ENCODE measurements at places on chromosomes 2 and 18.

- DNase-seq = no peak
Measured at GRCh38 chr2:130790312-130790711, 35.0 kb downstream of the AMER3 start.

GRCh38 chr2:85096616-85097015, 36.6 kb upstream of the TCF7L1 start:
- DNase-seq = no peak

DNA sequence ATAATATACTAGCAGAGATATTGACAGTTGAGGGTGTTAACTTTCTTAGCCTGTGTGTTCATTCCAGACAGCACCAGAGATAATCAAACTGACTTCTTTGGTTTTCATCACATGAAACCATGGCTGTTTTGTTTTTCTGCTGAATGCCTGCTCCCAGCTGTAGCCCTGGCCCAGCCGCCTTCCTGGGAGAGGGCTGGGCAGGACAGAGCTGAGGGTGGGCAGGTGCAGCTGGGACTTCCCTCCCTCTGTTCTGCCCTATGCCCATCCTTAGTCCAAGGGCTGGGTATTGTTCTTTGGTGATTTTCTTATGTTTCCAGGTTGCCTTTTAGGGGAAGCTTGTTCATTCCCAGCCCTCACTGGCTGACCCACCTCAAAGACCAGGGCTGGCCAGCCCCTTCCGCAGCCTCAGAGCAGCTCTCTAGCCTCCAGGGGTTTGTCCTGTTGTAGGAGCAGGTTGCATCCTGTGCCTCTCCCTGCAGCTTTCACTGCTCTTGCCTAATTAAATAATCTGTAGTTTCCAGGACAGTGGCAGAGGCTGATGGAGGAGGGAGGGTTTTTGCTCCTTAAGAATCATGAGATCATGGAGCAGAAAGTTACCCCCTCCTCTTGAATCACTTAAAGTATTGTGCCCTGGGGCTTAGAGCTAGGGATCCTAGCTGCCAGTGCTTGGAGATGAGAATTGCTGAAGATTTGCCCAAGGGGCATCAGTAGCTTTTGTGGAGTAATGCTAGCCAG, 61.4 kb downstream of the MTCL1 start:
- no peak for DNase-seq

DNA sequence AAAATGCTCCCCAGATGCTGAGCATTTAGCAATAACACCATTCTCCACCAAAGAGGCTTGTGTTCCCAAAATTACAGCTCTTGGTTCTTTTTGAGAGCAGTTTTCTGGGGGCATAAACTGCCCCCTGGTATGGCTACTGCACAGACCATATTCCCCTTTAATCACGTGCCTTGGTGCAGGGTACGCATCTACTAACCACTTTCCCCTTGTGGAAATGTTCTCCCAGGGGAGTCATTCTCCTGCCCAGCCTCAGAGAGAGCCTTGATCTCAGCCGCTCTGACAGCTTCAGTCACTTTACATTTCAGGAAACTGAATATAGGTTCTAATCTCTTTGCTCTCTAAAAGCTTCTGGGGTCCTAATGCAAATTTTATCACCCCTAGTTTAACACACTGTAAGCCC, 44.7 kb upstream of the EML6 start:
- DNase-seq = no peak

GRCh38 chr18:23131693-23132319, 3.5 kb upstream of the CABLES1 start:
- peak; percentile 83 for DNase-seq

- DNase-seq = no peak
Measured at GRCh38 chr2:230762317-230762896, 49.8 kb downstream of the CAB39 start.

DNA sequence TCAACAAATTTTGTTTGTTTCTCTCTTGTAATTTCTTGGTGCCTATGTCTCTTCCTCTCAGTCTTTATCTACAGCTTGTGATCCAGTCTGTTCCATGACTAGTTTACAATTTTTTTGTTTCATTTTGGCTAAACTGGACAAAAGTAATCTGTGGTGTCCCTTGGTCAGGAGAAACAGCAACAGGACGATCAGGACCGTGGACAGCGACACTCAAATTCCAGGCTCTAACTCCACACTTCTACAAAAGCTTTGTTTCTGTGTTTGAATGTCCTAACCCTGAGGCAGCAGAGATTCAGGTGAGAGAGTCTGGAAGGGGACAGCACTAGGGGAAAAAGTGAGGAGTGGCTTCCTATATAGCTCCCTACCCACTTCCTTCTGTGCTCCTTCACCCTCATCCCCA, 593.3 kb upstream of the FANCL start:
- peak; percentile 23 for DNase-seq

DNA sequence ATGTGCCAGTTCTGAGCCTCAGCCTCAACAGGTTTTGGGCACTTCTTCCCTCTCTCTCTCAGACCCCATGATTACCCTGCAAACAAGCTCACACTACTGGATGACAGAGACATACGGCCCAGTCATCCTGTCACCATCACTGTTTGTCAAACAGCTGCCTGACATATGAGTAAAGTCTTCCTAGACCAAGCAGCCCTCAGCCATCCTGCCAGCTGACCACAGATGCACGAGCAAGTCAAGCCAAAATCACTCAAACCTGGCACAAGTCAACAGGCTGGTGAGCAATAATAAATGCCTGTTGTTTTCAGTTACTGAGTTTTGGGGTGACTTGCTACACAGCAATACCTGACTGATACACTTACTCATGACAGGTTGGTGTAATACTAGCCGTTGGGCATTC, 75.5 kb upstream of the KLF7 start:
- DNase-seq = no peak

DNA sequence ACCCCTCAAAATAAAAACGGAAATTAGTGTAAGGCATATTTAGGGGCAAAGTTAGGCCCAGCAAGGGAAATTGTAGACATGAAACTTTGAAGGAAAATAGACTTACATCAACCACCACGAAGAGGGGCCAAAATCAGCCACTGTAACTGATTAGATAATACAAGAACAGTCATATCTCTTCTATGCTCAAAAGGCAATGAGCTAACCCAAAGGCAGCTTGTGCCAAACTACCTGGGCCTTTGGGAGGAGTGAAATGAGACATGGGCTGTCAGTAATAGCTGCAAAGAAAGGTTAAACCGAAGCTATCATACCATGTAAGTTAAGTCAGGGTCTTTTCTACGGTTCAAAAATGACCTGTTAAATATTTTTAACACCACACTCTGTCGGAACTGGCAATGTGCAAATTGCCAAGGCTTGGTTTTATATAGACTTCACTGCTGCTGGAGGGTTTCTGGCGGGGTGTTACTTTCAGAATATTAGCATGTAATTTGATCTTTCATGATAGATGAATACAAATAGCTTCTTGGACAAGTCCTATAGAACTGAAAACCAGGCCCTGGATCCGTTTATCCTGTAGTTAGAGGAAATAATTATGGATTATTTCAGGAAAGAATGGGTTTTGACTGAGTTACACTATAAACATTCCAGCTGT, 69.6 kb downstream of the ACVR1 start:
- DNase-seq = no peak

- DNase-seq = no peak
Measured at GRCh38 chr2:40516604-40517003, 64.7 kb upstream of the SLC8A1 start.

DNA sequence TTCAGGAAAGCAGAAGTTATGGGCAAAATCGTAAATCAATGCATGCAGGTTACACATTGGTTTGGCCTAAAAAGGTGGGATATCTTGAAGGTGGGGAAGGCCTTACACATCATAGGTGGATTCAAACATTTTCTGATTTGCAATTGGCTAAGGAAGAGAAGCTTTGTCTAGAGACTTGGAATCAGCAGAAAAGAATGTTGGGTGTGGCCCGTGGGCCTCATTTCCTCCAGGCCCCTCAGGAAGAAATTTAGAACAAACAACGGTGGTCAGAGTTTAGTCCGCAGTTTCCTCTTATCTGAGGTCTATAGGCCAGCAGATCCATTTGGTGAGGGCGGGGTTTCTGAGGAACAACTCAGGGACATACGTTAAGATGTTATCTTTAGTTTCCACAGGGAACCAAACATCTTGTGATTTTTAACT, 50.9 kb upstream of the AFF3 start:
- no peak for DNase-seq

- DNase-seq = peak; percentile 33
Measured at GRCh38 chr2:232900811-232901735, 31.0 kb downstream of the SNORC start.

GRCh38 chr2:235005023-235005422, 53.2 kb downstream of the SH3BP4 start:
- no peak for DNase-seq

GRCh38 chr2:46298272-46298521, 990 bp downstream of the EPAS1 start:
- no peak for DNase-seq

- DNase-seq = no peak
Measured at GRCh38 chr2:159226608-159227385, 59.7 kb downstream of the WDSUB1 start.

DNA sequence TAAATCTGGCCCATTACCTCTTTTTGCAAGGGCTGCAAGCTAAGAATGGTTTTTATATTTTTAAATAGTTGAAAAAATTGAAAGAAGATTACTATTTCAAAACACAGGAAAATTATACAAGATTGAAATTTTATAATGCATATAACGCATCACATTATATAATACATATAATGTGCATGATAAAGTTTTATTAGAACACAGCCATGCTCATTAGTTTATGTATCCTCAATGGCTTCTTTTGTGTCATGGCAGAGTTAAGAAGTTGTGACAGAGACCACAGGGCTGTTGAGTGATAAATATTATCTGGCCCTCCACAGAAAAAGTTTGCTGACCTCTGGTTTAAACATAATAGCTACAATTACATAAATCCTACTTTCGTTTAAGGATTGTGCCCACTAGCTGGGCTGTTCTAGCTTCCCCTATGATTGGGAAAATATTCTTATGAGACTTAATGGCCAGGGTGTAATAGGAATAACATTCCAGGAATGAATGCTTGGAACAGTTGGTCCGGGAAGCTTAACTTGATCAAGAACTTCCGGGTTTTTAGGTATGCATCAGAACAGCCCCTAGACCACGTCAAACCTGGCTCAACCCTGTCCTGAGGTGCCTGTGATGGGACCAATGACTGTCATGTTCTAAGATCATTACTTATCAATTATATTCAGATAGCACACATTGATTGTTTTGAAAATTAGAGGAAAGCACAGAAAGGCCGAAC, 98.7 kb upstream of the LPIN2 start:
- no peak for DNase-seq

- no peak for DNase-seq
Measured at GRCh38 chr18:2912357-2913299, 65.8 kb downstream of the EMILIN2 start.

GRCh38 chr2:226752887-226753286, 46.7 kb downstream of the IRS1 start:
- DNase-seq = no peak

DNA sequence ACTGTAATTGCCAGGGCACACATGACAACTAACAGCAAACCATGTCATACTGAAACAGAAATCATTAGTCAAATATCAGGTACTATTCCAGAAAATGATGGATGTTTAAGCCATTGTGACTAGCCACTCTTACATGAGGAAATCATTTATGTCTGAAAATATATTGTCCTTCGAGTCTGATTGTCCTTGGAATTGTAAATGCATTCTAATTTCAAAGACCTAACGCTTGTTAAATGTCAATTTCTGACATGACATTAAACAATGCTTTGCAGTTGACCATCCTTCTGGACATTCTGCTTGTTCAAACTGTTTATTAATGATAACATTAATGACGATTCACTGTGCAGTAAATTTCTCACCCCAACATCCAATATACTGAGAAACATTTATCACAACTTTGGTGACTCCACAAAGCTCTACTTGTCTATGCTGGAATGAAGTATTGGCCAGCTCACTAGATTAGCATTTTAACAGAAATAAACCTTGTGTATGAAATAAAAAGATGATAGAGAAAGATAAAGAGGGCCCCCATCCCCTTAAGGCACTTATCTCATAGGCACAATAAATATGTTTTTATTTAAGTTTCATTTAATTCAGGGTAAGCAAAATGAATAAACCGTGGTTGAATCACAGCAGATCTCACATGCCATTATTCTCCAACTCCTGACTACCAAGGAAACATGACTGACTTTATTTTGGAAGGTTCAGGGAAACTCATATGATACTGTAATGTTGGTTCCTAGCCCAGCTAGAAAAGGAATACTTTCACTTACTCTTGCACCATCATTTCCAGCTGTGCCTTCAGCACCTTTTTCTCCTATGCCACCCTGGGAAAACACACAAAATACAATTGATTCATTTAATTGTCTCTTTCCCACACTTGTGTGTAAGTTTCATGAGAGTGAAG, 82.3 kb downstream of the COL3A1 start:
- no peak for DNase-seq

DNA sequence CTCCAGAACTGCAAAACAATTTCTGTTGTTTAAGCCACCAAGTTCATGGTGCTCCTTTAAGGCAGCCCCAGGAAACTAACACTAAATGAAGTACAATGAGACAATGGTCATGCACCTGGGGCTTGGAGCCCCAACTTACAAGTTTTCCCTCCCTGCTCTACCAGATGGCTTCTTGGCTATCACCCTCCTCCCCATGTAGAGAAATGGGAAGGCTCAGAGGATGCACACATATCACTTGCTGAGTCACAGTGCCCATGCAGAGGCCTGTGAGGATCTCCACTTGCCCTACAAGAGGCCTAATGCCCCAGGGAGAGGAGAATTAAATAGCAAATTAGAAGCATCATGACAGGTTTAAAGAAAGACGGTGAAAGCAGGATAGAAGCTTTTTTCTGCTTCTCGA, 270.9 kb downstream of the TTC32 start:
- no peak for DNase-seq

DNA sequence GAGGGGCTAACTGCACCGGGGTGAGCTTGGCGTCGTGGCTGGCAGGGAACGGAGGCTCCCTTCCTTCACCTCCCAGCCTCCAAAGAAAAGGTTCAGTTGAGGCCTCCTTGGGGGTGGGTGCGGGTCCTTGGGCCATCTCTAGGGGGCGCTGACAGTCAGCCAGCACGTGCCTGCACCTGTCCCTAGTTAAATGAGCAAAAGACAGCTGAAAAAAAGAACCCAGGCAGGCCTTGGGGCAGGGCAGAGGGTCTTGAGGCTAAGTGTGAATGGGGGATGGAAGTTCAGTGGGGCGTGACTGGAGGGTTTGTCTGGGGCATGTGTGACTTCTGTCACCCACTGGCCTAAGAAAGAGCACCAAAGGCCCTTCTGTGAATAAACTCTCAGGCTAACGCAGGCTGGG, 56.4 kb downstream of the ZFP36L2 start:
- DNase-seq = no peak

GRCh38 chr2:240953426-240954410, 44.7 kb upstream of the SNED1 start:
- DNase-seq = no peak

GRCh38 chr18:67131498-67131897, 385.0 kb downstream of the DSEL start:
- no peak for DNase-seq

DNA sequence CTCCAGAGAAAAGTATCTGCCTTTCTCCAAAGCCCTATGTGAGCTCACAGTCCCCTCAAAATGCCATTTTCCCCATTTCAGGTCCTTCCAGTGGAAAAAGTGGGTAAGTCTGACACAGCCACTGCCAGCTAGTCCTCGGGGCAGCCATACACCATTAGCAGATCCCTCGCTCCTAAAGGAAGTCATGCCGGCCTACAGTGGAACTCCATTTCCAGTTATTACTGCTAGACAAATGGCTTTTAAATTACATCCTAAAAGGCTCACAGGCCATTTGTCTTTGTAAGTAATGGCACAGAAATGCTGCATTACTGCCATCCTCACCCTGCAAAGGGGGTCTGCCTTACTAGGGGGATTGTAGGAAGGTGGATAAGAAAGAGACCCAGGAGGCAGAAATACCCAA, 259.4 kb upstream of the SIX2 start:
- DNase-seq = no peak

GRCh38 chr2:84873350-84873749, 7.5 kb downstream of the TRABD2A start:
- DNase-seq = no peak

- DNase-seq = no peak
Measured at GRCh38 chr2:24710806-24711205, 82.4 kb downstream of the PTRHD1 start.

All from suppressor macrophage treated with lipopolysaccharide for 1 hour (primary cell).